ENCODE measurements at places on chromosomes 11 and 22.

DNA sequence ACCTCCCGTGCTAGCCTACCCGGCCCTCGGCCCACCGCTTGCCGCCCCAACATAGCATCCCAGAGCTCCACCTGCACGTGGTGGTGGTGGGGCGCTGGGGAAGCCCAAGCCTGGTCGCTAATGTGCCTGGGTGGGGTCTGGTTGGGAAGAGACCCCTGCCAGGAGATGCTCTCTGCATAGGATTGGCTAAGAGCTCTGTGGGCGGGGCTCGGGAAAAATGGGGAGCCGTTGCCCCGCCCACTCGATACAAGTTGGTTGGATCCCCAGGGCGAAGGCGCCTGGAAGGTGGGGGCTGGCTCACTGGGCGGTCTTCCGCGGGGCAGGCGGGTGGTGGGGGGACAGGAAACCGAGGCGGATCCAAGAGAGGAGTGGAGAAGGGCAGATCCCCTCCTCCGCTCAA is 7.6 kb downstream of the LRRC10B start:
- DNase-seq: no peak

GRCh38 chr11:48055292-48056132 is 75.2 kb downstream of the PTPRJ start:
- DNase-seq: peak; percentile 13

DNA sequence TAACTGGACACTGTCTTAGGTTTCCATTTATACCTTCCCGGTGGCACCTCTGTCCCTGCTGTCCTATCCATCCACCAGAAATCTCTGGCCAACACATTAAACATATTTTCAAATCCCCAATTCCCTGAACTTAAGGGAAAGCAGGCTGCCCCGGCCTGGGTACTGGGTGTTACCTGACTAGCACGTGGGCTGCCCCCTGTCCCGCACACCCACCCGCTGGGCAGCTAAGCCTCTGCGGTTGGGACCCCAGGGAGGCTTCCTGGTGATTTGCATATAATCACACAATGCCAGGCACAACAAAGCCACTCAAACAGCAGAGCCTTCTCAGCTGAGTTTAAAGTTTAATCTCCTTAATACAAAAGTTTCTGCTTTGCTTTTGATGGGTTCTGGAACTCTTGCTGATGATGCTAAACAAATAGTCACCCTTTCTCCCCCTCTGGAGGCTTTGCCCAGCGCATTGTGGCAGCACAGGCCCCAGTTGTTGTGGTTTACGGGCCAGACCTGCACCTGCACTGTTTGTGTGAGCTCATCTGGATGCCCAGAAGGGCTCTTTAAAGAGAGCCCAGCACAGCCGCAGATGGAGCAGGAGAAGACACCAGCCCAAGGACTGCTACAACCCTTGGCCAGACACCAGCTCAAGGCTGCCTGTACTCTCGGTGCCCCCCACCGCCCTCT is 59.9 kb upstream of the POU2AF1 start:
- no peak for DNase-seq

- no peak for DNase-seq
These were observed 11.7 kb upstream of the IL2RB start for GRCh38 chr22:37161443-37161842.

DNA sequence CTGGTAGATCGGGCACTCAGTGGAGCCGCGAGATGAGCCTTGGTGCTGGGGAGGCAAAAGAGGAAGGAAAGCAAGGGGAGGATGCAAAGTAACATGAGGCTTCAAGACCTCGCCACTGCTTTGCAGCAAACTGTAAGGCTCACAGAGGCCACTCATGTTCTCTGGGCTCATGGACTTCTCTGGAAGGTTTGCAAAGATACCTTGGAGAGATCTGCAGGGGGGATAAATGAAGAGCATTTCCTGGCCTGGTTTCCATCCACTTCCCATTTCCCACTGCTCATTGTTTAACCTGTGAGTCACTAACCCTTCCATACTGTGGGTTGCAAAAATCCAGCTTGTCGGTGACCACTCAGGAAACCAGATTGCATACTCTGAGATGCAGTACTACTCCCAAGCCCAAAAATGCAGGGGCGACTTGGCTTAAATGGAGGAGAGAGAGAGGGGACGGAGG is 38.5 kb downstream of the OSBP2 start:
- DNase-seq: no peak

- no peak for DNase-seq
These were observed 30.1 kb upstream of the TMEM45B start for GRCh38 chr11:129785383-129786111.

- DNase-seq: no peak
These were observed 77.4 kb downstream of the SOX6 start for GRCh38 chr11:16278979-16279378.

GRCh38 chr22:45997077-45997776 is 20.3 kb upstream of the WNT7B start:
- DNase-seq: no peak

- DNase-seq: no peak
These were observed 477.8 kb downstream of the BRD1 start for GRCh38 chr22:49349841-49350381.

GRCh38 chr22:20446383-20446970 is 8.9 kb upstream of the SCARF2 start:
- DNase-seq: no peak

DNA sequence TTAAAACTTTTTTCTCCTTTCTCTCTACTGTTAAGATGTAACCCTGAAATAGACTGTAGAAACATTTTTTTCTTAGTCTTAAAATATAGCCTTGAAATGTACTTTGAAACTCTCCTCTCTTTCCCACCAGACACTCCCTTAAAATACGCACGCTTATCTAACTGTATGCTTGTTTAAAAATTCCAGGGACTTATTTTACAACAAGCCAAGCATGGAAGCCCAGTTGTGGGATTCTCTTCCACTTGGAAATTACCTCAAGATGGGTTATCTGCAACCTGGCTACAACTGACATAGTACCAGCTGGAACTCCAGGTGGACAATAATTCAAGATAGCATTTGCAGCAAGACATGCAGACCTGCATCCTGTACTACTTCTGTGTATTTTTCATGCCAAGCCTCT is 12.1 kb upstream of the CHORDC1 start:
- DNase-seq: no peak

DNA sequence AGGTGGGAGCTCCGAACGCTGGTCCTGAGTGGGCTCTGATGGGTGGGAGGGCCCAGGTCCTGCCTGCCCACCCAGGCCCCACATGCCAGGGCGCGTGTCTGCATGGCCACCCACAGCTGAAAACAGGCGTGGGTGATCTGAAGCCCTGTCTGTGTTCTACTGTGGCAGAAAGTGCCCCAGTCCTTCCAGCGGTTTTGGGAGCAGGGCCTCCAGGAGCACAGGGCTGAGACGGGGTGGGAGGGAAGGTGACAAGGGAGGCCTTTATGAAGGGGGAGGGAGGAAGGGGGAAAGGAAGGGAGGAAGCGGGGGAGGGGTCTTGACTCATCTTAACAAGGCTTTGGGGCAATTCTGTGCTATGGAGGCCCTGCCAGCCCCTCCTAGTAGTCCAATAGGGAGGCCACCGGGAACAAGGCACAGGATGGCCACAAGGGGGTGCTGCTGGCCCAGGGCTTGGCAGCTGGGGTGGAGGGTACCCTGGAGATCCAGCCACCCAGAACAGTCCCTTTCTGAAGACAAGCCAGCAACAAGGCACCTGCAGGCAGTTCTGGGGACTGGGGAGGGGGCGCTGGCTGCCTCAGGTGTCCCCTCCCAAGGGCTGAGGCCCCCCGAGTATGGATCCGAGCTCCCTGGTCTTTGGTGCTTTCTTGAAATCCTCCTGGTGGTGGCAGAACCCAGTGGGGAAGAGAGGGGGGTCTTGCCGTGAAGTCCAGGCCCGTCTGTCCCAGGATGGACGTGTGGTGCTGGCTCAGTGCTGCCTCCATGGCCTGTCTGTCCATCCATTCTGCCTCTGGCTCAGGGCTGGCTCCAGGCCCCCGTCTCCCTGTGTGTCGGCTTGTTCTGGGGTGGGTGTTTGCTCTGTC is 6.3 kb upstream of the FADS3 start:
- DNase-seq: peak; percentile 56

DNA sequence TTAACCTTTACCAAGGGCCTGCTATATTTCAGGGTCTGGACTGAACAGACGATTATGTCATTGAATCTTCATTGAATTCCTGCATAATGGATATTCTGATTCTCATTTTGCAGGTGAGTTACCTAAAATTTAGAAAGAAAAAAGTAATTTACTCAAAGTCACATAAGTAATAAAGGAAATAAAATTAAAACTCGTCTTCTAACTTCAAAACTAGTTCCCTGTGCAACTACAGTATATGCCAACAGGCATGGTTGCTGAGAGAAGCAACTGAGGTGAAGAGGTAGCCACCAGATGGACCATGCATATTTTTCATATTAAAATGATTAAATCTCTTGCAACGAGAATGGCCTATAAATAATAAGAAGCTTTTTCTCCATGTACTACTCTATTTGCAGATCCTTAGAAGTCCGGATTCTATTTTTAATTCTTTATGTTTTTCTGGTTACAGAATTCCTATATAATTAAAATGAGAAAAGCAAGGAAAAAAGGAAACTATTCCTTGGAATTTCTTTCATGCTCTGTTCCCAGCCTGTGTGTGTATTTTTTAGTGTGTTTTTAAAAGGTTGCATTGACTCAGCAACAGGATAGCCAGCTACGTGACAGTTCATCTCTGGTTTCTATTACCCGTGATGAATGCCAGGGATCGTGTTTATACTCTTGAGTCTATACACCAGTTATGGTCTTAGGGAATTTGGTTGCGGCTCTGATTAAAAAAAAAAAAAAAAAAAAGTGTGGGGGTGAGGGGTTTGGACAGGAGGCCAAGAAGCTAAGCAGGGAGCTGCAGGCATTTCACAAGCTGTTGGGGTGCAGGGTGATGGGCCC is 186.8 kb downstream of the ETS1 start:
- no peak for DNase-seq

DNA sequence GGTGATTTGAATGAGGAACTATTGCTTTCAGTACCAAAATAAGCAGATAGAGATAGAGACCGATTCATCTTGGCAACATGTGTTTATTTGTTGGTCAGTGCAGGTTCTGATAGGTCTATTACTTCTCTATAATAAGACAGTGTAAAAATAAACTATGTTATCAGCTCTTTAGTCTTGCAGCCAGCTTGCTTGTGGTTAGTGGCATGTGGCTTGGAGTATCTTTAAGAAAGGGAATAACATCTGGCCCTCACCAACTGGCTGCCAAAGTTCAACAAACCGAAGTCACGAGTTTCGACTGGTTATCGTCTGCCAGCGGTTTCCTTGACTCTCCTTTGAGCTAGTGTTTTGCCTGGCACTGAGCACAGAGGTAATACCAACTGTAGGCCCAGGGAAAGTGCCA is 71.8 kb downstream of the CTTN start:
- no peak for DNase-seq

DNA sequence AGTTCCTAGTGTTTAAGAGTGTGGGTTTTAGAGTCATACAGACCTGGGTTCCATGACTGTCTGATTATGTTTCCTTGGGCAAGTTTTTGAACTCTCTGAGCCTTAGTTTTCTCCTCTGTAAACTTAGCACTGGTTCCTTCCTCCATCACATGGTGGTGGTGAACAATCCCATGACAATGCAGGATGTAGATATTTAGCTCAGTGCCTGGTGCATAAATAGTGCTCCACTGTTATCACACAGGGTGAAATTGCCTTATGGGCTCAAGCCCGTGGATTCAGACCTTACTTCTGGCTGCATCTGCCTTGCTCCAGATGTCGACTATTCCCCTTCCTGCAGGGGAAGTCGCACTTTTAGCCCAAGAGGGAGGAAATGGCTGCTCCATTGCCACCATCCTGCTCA is 62.7 kb downstream of the LDLRAD3 start:
- DNase-seq: no peak

- no peak for DNase-seq
These were observed 99.1 kb downstream of the RRAS2 start for GRCh38 chr11:14259878-14260277.

- no peak for DNase-seq
These were observed 90.1 kb downstream of the ETS1 start for GRCh38 chr11:128497061-128497775.

DNA sequence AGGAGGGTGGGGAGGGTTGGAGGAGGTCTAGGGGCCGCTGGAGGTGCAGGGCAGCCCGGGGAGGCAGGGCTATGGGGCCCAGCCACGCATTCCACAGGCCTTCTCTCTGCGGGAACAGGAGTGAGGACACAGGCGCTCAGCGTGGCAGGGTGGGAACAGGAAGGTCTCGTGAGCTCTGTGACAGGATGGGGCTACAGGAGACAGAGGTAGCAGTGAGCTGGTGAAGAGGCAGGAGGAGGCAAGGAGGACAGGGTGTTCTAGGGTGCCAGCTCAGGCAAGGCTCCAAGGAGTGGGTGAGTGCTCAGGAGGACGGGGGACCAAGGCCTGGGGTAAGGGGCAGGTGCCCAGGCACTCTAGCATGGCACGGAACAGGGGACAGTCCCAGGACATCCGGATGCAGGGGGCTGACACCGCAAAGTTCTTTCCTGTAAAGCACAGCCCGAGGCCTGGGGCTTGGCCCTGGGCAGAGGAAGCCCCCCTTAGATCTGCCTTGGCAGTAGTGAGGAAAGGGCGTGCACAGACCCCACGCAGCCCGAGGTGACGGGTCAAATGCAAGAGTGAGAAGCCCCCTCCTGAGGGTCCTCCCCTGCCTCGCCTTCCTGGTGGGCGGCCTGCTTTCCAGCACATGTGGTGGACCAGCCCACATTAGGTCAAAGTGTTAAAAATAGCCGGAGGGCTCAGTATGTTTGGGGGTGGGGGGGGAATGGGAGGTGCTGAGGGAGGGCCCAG is 4.7 kb upstream of the NEAT1 start:
- DNase-seq: no peak

- DNase-seq: no peak
These were observed 32.2 kb downstream of the ELMOD1 start for GRCh38 chr11:107623183-107623582.

GRCh38 chr11:130216221-130216550 is 56.6 kb downstream of the ST14 start:
- DNase-seq: no peak
